Fibroblast of skin of left biceps (primary cell): ENCODE measurements at places on chromosomes 6 and 20.
A peak's percentile ranks its signal among the peaks of the same experiment; 100 is the strongest.

GRCh38 chr20:62374331-62375152 is 7.4 kb upstream of the LAMA5 start:
- DNase-seq: no peak

- DNase-seq: no peak
These were observed 520 bp downstream of the SLC24A3 start for GRCh38 chr20:19212821-19213502.

DNA sequence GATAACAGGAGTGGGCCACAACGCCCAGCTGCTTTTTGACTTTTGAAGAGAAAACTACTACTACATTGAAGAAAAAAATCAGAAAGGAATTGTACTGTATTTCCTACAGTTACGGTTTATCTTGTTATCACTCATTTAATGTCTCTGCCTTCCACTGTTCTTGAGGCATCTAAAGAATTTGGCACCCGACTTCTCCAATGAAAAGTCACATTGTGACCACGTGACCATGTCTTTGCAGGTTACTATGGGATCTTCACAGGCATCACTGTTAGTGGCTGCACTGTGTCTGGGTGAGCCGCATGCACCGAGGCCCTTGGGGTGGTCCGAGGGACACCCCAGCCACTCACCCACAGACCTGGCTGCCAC is 26.8 kb downstream of the RRBP1 start:
- no peak for DNase-seq

- DNase-seq: no peak
These were observed 28.4 kb upstream of the RNF24 start for GRCh38 chr20:4043796-4044195.

- no peak for DNase-seq
These were observed 9.0 kb downstream of the FKBP1A start for GRCh38 chr20:1383623-1384404.

DNA sequence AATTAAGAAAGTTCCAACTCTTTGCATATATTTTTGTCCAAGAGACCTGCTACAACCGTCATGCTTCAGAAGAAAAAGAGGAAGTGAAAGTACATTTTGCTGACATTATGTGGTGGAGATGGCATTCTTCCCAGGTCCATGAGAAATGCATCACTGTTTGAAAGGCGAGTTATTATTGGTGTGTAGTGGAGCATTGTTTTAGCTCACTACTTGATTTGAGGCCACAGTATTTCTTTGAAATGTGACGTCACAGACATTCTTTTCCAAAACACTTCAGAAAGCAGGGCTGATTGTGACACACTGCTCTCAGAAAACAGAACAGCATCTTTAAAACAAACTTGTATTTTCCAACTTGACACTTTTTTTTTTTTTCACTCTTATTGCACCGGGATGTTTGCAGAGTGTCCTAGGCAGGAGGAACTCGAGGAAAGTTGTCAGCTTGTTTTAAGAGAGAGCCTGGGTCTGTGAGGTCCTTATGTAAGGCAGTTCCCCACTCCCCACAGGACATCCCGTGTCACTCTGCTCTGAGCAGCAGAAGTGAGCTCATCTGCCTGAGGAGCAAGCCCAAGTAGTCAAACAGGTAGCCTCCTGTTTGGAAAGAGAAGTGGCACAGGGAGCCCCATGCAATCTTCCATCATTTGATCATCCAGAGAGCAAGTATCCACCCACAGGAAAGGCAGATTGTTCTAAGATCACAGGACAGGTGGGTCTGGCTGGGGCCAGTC is 1.1 kb downstream of the SPTLC3 start:
- peak; percentile 76 for DNase-seq

DNA sequence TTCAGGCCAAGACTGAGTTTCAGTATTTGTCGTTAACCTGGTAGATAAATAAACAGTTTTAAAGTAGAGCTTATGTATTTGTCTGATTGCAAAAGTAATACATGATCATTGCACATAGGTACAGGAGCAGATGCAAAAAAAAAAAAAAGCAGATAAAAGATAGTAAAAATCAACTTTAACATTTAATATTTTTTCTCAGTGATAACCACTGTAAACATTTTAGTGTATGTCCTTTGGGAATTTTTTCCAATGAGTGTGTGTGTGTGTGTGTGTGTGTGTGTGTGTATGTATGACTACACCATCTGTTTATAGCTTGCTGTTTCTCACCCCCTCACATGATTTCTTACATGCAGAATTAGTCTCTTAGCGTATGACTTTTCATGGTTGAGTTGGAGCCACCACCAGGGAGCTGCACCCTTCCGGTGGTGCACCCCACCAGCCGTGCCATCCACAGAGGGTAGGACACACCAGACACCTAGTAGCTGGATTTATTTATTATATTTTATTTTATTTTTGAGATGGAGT is 26.3 kb downstream of the WRNIP1 start:
- DNase-seq: no peak

DNA sequence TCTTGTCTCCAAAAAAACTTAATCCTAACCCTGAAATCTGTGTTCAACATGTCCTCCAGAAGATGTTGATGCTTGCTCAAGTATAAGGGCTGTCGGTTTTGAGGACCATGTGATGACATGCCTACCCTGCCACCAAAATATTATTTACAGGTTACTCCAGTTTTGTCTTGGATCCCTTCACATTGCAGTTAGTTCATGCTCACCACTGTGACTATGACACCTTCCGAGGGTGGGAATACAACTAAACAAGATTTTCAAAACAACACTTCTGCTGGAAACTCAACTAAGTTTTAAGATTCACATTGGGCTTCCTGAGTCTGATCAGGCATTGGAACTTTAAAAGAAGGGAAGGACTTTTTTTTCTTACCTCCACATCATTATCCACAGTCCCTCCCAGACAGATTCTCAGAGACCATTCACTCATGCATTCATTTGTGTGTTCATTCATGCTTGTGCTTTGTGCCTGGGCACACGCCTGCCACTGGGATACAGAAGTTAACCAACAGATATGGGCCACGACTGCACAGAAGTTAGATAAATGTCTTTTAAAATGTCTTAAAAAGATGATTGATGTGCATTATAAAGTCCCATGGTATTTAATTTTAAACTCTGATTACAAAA is 118.7 kb upstream of the GJE1 start:
- no peak for DNase-seq

- DNase-seq: no peak
These were observed 596.8 kb upstream of the JAG1 start for GRCh38 chr20:11270566-11270965.

DNA sequence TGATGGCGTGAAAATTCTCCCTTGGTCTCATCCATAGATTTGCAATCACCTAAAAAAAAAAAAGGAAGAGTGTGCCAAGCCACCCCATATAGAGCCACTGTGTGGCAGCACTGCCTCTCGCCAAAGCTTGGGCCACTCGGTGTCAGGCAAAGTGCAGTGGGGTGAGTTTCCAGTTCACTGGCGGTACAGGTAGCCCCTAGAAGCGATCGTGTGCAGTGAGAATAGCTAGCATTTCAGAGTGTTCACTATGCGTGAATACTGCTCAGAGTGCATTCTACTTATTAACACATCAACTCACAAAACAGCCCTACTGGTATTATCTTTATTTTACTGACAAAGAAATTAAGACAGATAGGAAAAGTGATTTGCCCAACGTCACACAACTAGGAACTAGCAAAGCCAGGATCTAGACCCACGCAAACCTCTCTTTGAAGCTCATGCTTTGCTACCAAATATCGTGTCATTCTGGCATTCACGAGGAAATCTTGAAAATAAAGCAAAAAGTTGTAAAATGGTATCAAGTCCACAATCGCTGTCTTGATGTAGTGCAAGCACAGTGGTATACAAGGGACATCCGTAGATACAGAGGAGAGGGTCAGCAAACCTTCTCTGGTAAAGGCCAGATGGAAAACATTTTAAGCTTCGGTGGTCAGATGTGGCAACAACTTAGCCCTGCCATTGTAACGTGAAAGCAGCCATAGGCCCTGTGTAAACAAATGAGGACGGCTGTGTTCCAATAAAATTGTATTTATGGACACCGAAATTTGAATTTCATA is 10.4 kb upstream of the GCNT2 start:
- no peak for DNase-seq

DNA sequence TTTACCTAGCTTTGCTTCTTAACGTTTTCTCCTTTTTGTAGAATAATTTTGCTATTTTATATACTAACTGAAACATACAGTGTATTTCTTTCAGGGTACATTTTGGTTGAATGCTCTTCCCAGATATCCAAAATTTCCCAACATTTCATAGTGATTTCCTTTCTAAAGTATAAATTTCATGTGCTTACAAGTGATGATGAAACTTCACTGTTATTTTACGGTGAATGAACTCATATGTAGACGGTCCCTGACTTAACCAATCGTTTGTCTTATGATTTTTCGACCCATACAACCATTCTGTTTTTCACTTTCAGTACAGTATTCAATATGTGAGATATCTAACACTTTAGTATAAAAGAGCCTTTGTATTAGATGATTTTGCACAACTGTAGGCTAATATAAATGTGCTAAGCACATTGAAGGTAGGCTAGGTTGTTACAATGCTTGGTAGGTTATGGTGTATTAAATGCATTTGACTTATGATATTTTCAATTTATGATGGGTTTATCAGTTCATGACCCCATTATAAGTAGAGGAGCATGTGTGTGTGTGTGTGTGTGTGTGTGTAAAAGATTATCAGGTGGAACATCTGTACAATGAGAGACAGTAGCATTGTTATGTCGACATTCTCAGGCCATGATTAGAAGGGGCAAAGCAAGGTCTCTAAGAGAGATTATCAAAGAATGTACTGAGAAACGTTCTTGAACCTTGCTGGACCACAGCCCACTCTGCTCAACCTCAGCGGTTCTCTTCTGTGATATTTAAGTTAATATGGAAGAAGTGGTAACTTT is 20.9 kb downstream of the HIVEP1 start:
- no peak for DNase-seq

- DNase-seq: no peak
These were observed 23.8 kb downstream of the KCNK15 start for GRCh38 chr20:44769481-44769863.

GRCh38 chr6:136333824-136334464 is 44.3 kb upstream of the BCLAF1 start:
- no peak for DNase-seq

DNA sequence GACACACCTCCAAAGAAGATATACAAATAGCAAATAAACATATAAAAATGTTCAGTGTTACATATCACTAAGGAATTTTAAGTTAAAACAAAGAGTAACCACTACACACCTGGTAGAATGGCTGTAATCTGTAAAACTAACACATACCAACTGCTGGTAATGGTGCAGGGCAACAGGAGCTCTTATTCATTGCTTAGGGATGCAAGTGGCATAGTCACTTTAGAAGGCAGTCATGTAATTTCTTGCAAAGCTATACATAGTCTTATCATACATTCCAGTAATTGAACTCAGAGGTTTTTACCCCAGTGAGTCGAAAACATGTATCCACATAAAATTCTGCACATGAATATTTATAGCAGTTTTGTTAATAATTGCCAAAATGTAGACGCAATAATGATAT is 906.8 kb upstream of the CITED2 start:
- no peak for DNase-seq

GRCh38 chr6:35733633-35734032 is 3.2 kb upstream of the ARMC12 start:
- no peak for DNase-seq

DNA sequence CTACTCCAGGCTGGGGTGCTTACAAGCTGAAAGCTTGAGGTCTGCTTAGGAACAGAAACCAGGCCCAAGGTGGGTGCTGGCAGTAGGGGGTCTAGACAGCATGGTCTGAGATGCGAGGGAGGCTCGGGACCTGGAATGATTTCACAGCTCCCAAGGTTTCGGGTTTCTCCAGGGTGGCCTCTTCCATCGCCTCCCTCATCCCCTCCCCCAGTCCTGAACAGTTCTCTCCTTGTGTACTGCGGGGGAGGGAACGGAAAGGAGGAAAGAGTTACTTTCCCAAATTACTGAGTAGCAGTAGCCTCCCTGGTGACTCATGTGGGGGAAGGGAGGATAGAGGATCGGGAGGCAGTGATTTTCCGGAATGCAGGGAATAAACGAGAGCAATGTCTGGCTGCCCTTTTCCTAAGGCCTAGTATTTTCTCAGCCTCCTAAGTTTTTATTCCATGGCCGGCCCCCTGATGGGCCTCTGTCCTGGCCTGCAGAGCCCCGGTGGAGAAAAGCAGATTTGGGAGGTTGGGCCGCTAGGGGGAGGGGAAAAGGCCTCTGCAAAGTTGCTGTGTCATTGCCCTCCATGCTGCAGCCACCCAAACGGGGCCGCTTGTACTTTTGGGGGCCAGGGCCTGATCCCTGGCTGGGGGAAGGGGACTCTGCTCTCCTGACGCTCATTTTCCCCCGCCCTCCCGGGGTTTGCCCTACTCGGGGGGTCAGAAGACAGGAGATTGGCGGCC is 1.5 kb downstream of the BRD2 start:
- DNase-seq: peak; percentile 98

GRCh38 chr20:49207076-49207475 is 12.1 kb upstream of the DDX27 start:
- no peak for DNase-seq

DNA sequence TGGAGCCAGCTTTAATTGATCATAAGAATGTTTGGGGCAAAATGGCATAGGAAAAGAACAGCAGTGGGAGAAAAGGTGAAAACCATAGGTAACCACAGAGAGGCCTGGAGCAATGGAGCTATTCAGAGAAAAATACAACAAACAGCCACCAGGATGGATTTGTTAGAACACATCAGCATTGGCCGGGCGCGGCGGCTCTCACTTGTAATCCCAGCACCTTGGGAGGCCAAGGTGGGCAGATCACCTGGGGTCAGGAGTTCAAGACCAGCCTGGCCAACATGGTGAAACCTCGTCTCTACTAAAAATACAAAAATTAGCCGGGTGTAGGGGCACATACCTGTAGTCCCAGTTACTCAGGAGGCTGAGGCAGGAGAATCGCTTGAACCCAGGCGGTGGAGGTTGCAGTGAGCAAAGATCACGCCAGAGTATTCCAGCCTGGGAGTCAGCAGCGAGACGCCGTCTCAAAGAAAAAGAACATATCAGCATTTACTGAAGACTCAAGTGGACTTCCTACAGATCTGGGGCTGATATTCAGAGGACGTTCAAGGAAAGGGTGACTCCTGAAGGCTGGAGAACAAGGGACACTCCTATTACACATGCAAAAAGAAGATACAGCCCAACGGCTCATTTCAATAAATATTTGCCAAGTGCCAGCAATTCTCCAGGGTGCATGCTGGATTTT is 20.2 kb downstream of the SNHG17 start:
- no peak for DNase-seq

DNA sequence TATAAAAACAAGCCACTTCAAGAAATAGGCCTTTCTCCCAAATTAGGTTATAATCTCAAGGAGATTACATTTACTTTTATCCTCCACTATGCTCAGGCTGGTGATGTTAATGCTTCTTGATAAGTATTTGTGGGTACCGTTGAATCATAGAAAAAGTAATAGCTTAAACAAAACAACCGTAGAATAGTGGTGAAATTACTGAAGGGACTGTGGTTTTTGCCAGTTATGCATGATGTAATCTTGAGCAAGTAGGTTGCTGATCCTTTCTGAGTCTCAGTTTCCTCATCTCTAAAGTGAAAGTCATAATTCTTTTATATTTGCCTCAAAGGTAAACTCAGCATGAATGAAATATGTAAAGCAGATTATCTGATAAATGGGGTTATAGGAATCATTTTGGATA is 187.3 kb upstream of the JAG1 start:
- DNase-seq: no peak

- DNase-seq: no peak
These were observed 30.4 kb upstream of the CD93 start for GRCh38 chr20:23116311-23117089.

GRCh38 chr6:6975459-6976111 is 132.2 kb upstream of the RREB1 start:
- no peak for DNase-seq
